ENCODE measurements at places on chromosomes 13 and 19.

DNA sequence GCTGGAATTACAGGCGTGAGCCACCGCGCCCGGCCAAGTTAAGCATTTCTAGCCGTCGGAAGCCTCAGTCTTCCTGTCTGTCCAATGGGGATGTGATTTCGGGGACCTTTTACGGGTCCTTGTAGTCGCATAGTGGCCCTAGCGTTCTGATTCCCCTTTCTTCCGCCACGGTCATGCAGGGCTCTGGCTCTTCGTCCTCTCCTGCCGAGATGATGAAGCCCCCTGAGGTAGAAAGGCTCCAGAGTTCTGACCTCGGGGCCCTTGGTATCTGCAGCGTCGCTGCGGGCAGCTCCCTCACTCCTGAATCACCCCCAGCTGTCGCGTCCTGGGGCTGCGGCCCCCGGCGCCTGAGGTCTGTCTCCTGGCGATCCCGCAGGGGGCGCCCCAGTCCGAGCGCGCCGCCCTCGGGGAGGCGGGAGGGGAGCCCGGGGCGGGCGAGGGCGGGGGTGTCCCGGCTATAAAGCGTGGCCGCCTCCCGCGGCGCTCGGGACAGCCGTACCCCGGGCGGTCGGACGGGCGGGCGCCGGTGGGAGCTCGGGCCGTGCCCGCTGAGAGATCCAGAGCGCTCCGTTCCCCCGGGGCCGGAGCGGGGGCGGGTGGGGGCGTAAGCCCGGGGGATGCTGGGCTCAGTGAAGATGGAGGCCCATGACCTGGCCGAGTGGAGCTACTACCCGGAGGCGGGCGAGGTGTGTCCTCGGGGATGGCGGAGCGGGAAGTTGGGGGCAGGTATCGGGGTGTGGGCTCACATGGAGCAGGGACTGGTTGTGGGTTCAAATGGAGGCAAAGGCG, at the start of gene FOXA3:
FOXA3 (plus strand) TSS at position 487 of the 789 bp plus-strand sequence; CDS start at position 618, 131 bp downstream.
- DNase-seq: peak; percentile 83

GRCh38 chr13:34577051-34577450, 365.0 kb upstream of the NBEA start:
- DNase-seq: peak; percentile 31

GRCh38 chr19:55198651-55199050, 10.7 kb downstream of the PTPRH start:
- DNase-seq: no peak

GRCh38 chr19:39363901-39364457, 21.8 kb downstream of the SAMD4B start:
- DNase-seq: no peak

GRCh38 chr19:2591537-2592291, 110.8 kb downstream of the GNG7 start:
- DNase-seq: no peak

DNA sequence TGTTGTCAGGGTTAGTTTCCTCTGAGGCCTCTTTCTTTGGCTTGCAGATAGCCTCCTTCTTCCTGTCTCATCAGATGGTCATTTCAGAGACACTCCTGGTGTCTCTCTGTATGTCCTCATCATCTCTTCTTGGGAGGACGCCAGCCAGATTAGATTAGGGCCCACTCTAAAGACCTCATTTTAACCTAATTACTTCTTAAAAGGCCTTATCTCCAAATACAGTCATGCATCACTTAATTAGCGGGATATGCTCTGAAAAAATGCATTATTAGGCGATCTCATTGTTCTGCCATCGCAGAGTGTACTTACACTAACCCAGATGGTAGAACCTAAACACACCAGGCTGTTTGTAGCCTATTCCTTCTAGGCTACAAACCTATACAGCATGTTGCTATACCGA, 89.0 kb downstream of the CDK8 start:
- DNase-seq: peak; percentile 1

DNA sequence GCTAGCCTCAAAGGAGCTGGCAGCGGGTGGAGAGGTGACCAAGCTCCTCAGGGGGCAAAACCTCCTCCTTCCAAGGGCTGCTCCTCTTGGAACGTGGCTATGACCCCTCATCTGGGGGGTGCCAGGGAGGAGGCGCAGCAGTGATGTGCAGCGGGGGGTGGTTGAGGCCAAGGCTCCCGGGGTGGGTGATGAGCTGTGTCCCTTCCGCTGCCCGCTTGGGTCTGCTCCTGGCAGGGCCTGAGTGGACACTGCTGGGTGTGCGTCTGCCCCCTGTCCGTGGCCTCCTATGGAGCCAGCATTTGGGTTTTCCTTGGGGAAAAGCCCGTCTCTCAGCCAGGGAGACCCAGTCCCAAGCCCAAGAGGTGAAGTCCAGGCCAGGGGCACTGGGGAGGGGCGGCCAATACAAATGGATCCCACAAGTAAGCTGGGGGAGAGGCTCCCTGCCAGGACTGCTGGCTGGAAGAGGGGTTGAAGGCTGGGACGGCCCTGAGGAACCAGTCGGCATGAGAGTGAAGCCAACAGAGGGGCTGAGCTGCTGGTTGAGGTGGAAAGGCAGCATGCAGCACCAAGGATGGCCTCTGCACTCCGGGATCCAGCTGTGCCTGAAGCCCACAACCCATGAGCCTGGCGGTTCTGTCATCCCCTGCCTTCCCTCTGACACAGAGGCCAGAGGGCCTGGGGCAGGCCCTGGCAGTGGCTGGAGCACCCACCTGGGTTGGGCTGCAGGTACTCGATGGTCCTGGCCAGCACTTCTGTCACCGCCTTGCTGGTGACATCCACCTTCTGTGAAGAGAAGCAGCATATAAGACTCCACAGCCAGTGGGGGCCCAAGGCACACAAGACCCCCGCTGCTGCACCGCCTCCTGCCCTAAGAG, 22.7 kb downstream of the MPND start:
- DNase-seq: no peak

DNA sequence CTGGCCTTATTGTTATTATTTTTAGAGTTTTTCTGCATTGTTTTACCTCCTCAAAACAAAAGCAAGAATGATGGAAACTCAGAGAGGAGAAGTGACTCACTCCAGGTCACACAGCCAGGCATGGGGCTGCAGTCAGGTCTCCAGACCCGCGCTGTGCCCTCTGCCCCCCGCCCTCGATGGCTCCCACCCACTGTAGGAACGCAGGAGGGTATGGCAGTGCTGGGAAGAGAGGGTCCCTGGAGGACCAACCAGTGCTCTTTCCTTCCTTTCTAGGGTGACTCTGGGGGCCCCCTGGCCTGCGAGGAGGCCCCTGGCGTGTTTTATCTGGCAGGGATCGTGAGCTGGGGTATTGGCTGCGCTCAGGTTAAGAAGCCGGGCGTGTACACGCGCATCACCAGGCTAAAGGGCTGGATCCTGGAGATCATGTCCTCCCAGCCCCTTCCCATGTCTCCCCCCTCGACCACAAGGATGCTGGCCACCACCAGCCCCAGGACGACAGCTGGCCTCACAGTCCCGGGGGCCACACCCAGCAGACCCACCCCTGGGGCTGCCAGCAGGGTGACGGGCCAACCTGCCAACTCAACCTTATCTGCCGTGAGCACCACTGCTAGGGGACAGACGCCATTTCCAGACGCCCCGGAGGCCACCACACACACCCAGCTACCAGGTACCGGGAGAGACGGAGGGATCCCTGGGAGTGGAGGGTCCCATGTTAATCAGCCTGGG, 5.6 kb downstream of the TIMM13 start:
- DNase-seq: no peak

DNA sequence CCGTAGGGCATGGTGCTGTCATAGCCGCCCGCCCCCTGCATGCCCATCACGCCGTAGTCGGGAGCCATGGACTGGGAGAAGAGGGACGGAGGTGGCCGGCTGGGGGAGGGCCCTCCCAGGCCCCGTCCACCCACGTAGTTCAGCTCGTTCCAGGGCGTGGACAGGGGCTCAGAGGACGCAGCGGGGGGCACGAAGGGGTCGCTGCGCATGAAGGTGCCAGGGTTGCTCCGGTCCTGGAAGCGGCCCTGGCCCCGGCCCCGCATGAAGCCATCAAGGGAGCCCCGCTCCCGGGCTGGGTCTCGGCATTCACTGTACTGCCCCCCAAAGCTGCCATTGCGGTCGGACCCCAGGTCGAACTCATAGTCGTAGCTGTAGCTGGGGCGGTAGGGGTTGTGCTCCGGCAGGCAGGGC, 6.7 kb downstream of the AKAP8 start:
- no peak for DNase-seq

GRCh38 chr13:21228738-21229137, 52.3 kb downstream of the MRPL57 start:
- no peak for DNase-seq

DNA sequence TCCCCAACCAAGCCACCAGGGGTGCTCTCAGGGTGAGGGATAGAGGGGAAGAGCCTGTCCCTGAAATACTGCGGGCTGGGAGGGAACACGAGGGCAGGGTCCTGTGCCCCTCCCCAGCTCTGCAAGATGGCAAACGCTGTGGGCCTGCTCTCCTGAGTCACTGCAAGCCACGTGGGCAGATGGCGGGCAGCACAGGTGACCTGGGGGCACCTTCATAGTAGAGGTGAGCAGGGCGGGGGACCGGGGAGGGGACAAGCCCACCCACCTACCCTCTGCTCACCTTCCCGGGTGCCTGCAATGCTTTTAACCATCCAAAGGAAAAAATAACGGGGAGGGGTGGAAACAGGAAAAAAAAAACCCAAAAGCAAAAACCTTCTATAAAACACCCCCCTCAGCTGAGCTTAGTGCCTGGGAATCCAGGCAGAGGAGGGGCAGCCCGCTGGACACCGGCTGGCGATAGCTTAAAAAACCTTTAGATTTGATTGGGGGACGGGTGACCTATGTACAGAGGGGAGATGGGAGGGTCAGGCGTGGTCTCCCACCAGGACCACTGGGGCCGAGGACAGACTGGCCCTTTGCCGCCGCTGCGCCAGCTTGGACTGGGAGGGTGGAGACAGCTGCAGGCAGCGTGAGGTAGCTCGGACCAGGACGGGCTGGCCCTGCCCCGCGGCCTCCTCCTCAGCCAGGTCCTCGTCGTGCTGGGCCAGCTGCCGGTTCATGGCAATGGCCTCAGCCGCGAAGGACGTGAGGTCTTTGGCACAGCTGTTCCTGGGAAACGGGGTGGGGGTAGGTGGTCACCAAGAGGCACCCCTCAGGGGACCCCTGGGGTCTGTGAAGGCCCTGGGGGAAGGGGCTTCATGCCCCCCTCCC, 11.7 kb downstream of the MKNK2 start:
- no peak for DNase-seq

DNA sequence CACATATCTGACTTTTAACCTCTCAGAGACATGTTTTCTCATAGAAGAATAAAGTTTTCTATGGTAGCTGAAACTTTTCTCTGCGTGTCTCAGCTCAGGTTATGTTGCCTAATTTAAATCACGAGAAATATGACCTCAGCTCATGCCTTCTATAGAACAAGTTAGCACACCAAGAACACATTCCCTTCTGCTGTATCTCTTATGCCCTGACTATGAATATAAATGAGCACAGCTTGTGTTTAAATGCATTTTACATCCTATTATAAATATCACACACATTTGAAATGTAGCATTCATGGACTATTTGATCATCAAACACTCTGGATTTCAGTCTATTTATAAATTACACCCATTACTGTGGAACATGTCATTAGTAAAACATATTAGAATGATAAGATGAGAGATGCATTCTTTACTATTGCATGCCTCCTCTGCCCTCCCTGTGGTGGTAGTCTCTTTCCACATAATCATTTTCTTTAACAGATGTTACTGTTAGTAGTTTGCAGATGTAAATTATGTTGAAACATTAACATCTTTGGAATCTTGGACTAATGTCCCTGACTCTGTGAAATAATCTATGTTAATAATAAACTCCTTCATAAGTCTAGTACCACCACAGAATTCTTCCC, 2044.9 kb upstream of the PCDH20 start:
- DNase-seq: no peak

- no peak for DNase-seq
Measured at GRCh38 chr13:75881109-75881775, 245.1 kb downstream of the LMO7 start.

- DNase-seq: peak; percentile 85
Measured at GRCh38 chr13:76937281-76937820, 11.0 kb upstream of the ACOD1 start.

DNA sequence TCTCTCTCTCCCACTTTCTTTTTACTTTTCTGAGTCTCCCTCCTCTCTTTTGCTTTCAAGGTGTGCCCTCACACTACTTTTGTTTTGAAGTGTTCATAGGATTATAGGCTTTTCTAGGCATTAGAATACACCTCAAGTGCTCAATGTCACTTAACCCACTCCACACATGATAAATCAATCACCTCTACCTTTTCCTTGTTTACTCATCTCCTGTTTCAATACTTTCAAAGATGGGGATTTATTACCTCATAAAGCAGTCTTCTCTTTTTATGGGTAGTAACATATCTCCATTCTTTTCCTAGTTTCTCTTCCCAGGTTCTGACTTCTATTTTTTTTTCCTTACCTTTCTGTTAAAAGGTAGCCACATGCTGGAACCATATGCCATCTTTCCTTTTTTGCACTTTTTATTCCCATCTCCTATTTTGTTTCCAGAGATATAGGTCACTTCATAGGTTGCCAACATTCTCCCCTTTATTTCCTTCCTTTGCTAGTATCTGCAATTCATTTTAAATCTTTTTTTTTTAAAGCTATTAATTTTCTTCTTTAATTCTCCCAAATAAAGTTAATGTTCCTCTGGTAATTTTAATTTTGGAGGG, 137.6 kb upstream of the SLC10A2 start:
- DNase-seq: no peak

- DNase-seq: no peak
Measured at GRCh38 chr19:50994129-50994528, 7.3 kb downstream of the KLK8 start.

DNA sequence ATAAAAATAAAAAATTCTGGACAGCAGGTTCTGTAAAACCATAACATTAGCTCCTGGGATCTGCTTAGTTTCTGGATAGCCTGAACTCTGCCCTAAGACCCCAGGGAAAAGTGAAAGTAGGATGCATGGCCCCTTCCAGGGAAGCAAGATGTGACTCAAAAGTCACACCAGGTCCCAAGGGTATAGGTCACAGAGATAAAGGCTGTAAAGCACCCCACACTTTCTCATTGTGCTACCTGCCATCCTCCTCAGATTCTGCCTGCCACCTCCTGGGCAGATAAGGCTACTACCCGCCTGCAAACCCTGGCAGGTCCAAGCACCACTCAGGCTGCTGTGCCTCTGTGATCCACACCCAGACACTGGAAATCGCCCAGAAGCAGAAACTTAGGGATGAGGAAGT, 20.6 kb downstream of the FFAR2 start:
- DNase-seq: peak; percentile 50

GRCh38 chr13:105363261-105364190, 1171.9 kb downstream of the EFNB2 start:
- DNase-seq: no peak

DNA sequence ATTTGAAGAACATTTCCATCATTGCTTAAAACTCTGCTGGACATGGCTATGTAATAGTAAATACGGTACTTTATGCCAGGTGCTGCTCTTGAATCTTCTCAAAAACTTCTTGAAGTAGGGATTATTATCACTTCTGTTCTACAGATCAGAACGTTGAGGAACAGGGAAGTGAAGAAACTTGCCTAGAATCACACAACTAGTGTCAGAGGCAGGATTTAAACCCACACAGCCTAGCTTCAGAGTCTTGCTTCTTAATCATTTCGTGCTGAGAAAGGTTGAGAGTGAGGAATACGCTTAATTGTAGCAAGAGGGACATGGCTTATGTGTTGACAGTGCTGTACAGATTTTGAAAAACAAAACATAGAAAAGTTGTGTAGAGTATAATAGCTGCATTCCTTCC, 13.5 kb downstream of the TM9SF2 start:
- no peak for DNase-seq

Data from Daoy (cell line).